HFF-Myc (cell line): ENCODE measurements at places on chromosomes 13 and 19.

GRCh38 chr19:10818301-10819123 lies 17.5 kb downstream of the TMED1 start:
- DNase-seq, result no peak

- no peak for DNase-seq
These were observed 1431.0 kb upstream of the SPRY2 start for GRCh38 chr13:81771951-81772350.

DNA sequence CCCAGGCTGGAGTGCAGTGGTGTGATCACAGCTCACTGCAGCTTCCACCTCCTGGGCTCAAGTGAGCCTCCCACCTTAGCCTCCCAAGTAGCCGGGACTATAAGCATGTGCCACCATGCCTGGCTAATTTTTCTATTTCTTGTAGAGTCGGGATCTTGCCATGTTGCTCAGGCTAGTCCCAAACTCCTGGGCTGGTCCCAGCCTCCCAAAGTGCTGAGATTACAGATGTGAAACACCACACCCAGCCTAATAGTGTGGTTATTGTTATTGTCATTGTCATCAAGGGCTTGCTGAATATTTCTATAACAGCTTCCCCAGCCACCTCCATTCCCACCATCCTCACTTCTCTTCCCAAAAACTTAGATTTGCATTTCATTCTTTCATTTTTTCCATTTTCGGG lies 2.8 kb downstream of the OR2Z1 start:
- DNase-seq, result no peak

- DNase-seq, result no peak
These were observed 8.5 kb downstream of the CDX2 start for GRCh38 chr13:27960362-27961226.

DNA sequence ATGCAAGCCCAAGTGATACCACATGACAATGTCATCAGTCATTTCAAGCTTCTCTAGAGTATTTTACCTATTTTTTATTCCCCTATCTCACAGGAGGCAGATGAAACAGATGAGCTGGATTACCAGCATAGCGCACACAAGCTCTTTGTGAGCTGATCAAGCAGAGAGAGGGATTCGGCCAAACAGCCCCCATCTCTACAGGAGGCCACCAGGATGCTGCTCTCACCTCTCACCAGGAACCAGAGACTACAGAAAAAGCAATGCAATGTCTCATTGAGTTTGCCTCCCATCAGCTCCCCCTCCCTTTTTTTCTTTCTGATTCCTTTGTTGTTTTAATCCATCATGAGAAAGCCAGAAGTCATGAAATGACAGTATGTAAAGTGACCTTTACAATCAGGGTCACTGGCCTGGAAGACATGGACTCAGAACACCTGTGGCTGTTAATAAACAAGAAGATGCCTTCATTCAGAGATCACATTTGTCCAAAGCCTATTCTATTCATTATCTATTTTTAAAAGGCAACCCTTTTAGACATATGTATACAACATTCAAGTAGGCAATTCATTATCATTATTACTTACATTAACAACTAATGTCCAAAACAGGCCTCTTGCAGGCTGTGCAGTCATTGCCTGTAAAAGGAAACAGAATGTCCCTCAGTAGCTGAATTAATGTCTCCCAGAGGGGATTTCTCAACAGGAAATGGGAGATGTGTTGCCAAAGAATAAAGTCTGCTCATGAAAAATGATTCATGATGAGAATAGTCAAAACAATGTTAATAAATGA lies 656.6 kb downstream of the TBC1D4 start:
- peak; percentile 26 for DNase-seq
